ENCODE measurements at places on chromosomes 3 and 15.

DNA sequence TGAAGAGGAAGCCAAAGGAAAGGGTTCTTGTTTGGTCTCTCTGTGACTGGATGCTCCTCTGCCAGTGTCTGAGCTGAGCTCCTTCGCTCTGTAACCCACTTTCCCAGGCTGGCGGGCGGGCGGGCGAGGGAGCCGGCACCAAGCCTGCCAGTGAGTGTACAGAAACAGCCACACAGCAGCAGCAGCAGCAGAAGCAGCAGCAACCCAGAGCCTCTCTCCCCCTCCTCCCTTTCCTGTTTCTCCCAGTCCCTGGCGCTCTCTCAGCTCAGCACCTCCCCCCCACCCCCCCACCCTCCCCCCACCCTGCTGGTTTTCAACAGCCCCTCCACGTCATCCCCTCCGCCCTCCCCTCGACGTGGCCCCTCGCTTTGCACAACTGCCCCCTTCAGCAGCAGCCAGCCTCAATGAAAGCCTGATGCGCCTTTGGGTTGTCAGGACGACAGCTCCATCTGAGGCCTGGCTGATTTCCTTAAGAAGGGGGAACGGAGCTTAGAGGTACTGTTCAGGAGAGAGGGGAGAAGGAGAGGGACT is at the start of gene LSAMP:
Gene LSAMP (minus strand): TSS at position 177 of the 531 bp plus-strand sequence.
- no peak for DNase-seq

DNA sequence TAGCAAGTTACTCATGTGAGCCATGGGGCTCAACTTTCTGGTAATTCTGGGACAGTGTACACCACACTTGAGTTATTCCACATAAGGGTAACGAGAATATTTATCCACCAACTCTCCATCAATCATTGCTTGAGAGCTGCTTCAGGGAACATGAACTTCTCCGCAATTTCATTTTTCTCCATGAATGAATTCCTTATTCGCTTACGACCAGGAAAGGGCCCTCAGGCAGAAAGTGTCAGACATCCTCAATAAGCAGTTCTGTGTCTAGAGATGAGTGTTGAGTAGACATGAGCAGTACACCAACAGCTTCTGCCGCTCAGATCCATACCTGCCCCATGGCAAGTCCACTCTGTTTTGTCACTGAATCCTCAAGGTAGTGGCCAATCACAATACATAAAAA is 24.8 kb upstream of the IQCF2 start:
- no peak for DNase-seq

DNA sequence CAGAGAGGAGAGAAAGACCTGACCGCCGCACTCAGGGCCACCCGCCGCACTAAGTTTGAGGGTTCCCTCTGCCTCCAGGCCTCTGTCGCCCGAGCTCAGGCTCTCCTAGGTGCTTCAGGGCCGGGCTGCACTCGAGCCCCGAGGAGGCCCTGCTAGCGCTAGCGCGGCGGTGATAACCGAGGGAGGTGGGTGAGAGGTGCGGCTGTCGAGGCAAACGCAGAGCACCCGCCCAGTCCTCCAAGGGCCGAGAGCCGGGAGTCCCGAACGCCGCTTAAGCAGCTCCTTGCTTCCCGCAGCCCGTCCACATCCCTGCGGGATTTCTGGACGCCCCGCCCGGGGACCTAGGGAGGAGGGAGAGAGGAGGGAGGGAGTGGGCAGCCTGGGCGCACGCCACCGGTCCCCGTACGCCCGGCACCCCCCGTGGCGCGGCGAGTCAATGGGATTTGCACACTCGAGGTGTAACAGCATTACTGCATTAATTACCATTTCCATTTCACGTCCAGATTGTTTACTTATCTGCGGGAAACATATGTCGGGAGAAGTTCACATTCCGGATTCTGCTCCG is 6.8 kb downstream of the SOX14 start:
- DNase-seq, result no peak

- DNase-seq, result no peak
Observed at GRCh38 chr3:145815707-145816413, 345.1 kb downstream of the PLOD2 start.

DNA sequence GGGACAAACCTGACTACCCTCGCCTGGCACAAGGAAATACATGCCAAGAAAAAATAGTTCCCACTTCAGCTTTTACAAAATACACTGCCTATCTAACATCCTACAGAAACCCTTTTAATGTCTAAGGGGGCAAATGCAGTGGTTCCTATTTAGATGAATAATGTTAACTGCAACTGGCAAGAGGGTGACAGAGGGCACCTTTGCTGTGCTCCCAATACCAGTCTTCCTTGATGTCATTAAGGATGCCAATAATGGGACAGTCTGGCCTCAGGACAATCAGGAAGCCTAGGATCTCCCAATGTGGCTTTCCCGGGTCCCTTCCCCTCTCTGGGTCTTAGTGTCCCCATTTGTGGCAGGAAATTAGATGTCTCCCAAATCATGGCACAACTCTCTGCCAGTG is 13.9 kb downstream of the CSRNP1 start:
- no peak for DNase-seq

GRCh38 chr15:101266787-101267186 is 10.5 kb downstream of the SELENOS start:
- no peak for DNase-seq

DNA sequence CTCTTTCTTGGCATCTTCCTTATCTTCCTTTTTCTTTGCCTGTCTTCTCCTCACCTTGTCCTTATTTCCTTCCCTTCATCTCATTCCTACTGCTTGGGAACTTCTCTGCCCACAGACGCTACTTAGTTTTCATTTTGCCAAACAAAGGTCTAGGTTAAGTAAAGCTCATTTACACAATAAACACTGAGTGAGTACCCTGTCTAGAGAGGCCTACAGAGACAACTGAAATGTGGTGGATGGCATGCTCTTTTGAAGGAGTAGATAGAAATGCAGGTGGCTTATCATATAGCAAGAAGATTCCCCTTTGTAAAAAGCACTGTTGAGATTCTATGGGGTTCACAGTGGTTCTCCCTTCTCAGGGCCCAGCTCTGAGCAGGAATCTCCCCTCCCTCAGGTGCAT is 319.0 kb downstream of the CNTN3 start:
- no peak for DNase-seq

- DNase-seq, result no peak
Observed at GRCh38 chr15:81273200-81273599, 50.7 kb downstream of the STARD5 start.

DNA sequence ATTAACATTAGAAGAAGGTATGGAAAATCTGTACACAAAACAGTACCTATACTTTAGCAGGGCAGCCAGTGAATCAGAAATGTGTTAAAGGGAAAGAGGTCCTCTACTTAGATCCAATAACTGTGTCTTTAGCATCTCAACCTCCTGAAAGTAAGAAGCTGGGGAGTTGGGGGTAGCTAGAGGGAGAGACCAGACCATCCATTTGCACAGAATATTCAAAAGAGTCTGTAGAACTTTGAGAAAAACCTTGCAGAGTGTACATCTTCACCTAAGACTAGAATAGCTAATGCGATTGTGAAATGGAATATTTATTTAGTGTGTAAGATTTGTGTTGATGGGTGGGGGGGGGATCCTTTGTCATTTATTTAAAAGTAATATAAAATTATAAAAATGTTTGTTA is 124.8 kb downstream of the RBPMS2 start:
- DNase-seq, result peak; percentile 12

GRCh38 chr3:52281981-52282801 is 3.7 kb upstream of the WDR82 start:
- DNase-seq, result no peak

GRCh38 chr3:44476963-44477311 is 533 bp downstream of the ZNF445 start:
- no peak for DNase-seq

DNA sequence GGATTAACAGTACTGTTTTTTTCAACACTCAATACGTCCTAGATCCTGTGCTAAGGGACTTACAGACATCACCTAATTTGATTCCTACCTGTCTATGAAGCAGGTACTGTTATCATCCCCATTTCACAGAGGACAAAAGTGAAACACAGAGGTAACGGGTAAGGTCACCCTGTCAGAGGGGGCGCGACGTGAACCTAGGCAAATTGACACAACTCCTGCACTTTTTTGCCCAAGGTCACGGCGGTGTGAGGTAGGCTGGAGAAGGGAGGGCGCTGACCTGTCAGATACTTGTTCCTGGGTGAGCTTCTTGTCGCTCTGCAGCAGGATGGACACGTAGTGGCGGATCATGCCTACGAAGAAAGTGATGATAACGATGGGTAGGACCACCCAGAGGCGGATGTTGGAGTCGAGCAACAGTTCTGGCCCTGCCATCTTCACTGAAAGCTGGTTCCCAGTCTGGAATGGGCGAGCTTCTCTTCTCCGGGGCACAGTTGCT is 363 bp downstream of the EMC3 start:
- no peak for DNase-seq

DNA sequence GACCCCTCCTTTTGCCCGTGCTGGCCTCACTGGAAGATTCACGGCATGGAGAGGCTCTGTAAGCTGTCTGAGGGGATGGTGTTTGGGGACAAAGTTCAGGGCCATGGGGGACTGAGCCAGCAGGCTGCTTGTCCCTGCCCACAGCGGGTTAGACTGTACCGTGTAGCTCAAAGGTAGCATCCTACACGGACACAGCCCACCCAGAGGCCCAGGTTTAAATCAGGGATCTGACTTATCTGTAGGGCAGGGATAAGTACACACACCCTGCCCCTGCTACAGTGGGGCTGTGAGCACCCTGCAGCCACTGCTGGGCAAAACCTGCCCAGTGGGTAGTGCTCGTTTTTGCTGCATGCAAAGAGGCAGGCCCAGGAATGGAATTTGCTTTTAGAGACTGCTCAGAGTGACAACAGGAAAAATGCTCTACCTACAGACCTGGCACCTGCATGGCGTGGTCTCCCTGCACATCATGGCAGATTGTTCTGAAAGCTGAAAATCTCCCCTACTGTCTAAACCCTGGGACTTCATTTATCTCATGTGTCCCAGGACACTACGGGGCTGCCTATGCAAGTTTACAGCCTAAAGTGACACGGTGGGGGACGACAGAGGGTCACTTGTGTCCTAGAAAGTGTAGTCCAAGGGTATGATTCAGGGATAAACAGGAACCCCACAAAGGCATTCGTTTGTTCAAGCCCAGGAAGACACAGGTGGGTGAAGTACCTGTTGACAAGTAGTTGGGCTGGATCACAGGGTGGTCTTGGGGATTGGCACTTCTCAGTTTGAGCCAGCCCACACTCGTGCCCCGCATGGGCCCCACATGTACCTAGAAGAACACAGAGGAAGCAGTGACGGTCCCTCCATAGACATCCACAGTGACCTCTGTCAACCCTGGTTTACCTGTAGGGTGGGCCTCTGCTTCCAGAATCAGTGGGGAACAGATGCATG is 27.7 kb downstream of the CHDH start:
- no peak for DNase-seq

DNA sequence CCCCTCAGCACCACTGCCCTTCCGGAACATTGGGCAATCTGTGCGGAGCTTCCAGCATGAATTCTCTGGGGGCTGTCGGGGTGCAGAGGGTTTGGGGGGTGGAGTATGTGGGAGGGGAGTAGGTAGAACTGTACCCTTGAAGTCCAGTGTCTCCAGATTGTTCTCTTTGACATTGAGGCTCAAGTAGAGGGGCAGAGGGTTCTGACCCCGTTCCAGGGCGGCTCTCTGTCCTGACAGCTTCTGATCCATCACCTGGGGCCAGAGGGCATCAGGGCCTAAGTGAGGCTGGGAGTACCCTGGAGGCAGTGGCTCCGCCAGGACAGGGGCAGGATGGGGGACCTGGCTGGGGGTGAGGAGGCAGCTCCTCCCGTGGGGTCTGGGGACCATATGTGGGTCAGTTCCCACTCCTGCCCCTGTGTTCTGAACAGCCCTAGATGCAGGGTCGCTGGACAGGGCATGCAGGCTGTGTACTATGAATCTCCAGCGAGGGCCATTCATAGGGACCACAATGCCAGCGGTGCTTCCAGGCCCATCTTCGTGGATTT is 22.1 kb downstream of the PLA2G4D start:
- DNase-seq, result no peak

- DNase-seq, result no peak
Observed at GRCh38 chr3:190608850-190609589, 95.1 kb downstream of the IL1RAP start.

GRCh38 chr15:25134546-25134945 is 179.8 kb downstream of the SNRPN start:
- peak; percentile 13 for DNase-seq

GRCh38 chr3:194161131-194162045 is 25.4 kb downstream of the HES1 start:
- DNase-seq, result no peak

DNA sequence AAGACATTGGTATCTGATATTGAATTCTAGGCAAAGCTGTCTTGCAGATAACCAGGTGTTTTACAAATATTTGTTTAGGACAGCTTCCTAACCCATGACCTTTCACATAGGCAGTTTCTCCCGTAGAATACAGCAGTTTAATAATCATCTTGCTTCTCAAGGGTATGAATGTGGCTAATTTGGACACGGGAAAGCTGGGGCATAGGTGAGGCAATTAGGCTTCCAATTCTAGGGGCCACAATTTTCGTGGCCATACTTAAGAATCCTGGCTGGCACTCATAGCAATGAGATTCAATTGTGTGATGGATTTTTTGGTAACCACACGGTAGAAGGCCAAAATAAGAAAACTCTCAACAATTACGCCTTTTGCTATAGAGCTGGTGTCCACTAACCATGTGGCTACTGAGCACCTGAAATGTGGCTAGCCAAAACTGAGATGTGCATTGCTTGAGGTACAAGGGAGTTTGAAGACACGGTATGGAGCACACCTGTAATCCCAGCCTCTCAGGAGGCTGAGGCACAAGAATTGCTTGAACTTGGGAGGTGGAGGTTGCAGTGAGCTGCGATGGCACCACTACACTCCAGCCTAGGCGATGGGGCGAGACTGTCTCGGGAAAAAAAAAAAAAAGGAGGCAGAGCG is 34.4 kb downstream of the TFRC start:
- no peak for DNase-seq

- no peak for DNase-seq
Observed at GRCh38 chr15:51369451-51369761, 28.0 kb downstream of the GLDN start.
